Hepatocyte (in vitro differentiated cells): ENCODE measurements at places on chromosomes 7 and 10. TPM values are rescaled to one million over a fixed set of nuclear protein-coding genes. Genes with fewer than 3 reads are reported as not detected.

DNA sequence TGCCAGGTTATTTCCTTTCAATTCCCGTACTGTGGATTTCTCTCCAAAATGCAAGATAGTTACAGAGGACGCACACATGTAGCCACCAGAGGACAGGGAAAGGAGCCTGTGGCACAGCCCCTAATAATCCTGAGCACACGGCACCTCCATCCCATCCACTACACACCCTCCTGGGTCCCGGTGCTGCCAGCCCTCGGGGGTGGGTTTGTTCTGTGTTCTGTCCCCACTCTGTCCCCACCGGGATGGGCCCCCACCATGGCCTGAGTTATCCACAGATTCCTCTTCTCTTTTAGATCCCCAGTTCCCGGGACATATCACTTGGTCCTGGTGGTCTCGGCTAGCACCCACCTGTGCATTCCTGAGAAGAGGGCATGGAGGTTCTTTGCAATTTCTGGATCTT lies 196.9 kb upstream of the PPP2R2D start:
- DNase-seq = no peak
- no peaks in the 10 kb centered on the region for H3K4me1 ChIP-seq
- no peak overlapping the region for H3K4me3 ChIP-seq
- H3K27ac ChIP-seq = no peak overlapping the region
- no peaks in the 10 kb centered on the region for H3K27me3 ChIP-seq

Gene SH2B2
- 3.2 and 3.8 TPM in 2 replicates for total RNA-seq

Gene AZGP1
- total RNA-seq = 46.1 and 52.6 TPM in 2 replicates

DNA sequence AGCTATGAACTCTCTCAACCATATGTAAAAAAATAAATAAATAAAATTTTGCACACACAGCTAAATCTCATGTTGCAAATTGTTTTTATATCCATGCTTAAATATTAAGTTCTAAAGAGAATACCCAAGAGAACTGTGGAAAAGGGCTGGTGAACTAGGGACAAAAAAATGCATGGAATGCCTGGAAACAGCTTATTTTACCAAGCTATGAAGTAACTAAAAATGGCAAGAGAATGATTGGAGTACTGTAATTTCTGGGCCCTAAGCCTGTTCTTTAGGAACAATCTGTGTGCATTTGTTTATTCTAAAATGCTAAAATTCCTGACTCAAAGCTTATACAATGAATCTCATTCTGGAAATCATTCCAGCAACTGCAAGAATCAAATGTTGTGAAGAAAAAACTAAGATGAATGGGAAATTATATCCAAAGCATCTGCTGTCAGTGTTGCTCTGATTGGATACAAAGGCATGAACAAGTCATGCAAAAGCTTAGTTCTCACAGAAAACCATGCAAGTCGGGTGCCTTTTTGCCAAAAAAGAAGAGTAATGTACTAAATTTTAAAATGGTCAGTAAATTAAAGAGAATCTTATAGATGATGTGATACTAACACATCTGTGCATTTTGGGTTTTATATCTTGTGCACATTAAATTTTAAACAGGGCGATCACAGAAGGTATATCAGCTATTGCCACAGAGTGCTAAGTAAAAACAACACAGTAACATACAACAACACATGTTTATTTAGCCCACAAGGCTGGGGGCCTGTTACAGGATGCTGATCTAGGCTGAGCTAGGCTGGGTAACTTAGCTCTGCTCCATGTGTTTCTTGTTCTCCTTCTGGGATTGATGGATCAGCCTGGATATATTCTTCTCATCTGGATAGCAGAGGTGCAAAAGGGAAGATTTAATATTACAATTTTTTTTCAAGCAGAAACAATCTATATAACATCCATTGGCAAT lies 453.5 kb upstream of the SEMA3A start:
- H3K27me3 ChIP-seq = no peaks in the 10 kb centered on the region
- no peak for DNase-seq
- no peak overlapping the region for H3K4me3 ChIP-seq

GRCh38 chr7:141960687-141961422 lies 12.7 kb downstream of the TAS2R38 start:
- no peak overlapping the region for H3K4me3 ChIP-seq
- H3K27ac ChIP-seq = no peak overlapping the region
- DNase-seq = no peak

Gene CYP2C8
- total RNA-seq = 3.7 and 4.1 TPM in 2 replicates
